ENCODE measurements at places on chromosomes 7 and 10. TPM values are rescaled to one million over a fixed set of nuclear protein-coding genes. Genes with fewer than 3 reads are reported as not detected.

Gene GPC2
- total RNA-seq = 7.9 TPM

Gene SEMA3E
- 7.3 TPM for total RNA-seq

Gene CYP26C1
- total RNA-seq = 1.1 TPM

DNA sequence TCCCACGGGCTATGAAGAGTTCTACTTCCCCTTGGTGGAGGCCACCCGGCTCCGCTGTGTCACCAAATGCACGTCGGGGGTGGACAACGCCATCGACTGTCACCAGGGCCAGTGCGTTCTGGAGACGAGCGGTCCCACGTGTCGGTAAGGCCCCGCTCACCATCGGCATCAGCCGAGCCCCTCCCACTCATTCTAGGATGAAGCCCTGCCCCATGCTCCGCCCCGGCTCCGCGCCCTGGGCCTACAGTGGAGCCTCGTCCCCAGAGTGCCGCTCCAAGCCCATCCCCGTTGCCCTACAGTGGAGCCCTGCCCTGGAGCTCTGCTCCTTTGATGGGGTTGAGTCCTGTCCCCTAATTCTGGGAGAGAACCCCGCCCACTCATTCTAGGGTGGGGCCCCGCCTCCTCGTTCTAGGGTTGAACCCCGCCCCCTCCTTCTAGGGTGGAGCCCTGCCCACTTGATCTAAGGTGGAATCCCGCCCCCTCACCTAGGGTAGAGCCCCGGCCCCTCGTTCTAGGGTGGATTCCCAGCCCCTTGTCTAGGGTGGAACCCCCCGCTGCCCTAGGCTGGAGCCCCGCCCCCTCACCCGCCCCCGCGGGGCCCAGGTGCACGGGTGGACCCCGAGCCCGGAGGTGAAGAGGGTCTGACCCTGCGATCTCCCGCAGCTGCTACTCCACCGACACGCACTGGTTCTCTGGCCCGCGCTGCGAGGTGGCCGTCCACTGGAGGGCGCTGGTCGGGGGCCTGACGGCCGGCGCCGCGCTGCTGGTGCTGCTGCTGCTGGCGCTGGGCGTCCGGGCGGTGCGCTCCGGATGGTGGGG, 3.4 kb upstream of the MUC12 start:
- DNase-seq = no peak

- no peak for DNase-seq
These were observed 37.0 kb upstream of the LCOR start for GRCh38 chr10:96794836-96795733.

DNA sequence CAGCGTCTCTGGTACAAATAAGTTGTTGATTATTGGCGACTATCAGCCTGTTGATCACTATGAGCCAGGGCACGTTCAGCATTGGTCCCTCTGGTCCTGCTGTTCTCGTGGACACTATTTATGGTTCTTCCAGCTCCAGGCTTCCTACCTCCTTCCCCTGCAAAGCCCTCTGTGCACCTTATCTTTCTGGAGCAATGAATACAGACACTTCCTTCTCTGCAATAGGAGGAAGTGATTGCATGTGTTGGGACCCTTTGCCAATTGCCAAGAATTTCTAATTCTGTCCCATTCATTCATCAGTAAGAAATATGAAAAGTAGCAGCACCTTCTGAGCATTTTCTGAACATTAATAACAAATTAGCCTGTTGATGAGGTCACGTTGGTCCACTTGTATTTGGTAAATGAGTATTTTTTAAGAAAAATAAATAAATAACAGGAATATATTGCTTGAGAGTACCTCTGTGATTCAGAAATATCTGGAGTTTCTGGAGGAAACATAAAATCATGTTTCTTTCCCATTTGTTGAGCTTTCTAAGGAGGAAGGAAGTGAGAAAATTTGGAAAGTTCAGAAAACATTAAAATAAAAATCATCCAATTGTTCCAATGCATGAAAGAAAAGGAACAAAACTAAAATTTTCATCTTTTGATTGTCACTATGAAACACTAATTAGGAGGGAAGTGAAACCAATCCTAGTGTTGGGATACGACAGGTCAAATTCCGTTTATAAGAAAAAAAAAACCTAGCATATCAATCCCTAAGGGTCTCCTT, 259.1 kb upstream of the KLF6 start:
- DNase-seq = no peak

All from Panc1 (cell line).